HT-29 (cell line): ENCODE measurements at places on chromosomes 1 and 21. TPM values are rescaled to one million over a fixed set of nuclear protein-coding genes. Genes with fewer than 3 reads are reported as not detected.

FAM151A gene
- total RNA-seq = not detected in 2 replicates

KCNE2 gene
- total RNA-seq = 0.71 TPM in 1 of 2 replicates, not detected in the other

AVPR1B gene
- not detected in 2 replicates for total RNA-seq

S100A10 gene
- 279 and 305 TPM in 2 replicates for total RNA-seq

ZNF326 gene
- 4.4 and 6.8 TPM in 2 replicates for total RNA-seq

SPATA1 gene
- 1.0 and 1.3 TPM in 2 replicates for total RNA-seq

PRCC gene
- 61.1 and 61.2 TPM in 2 replicates for total RNA-seq

REN gene
- total RNA-seq = 10.7 and 15.6 TPM in 2 replicates

ADAMTSL4 gene
- not detected in 2 replicates for total RNA-seq

DNA sequence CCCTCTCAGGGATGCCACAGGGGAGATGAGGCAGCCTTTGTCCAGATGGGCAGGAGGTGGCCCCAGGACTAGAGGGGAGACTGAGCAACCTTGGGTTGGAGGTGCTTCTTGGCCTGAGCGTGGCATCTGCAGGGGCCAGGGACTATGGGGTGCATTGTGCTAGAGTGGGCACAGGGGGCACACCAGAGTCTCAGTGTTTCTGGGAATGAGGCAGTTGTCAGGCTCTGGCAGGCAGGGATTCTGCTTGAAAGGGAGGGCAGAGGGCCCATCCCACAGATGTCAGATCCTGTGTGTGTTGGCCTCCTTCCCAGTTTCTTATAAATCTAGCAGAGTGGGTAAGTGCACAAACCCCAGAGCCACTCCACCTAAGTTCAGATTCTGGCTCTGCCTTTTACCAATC lies 13.7 kb downstream of the LGR6 start:
- peak; percentile 31 for DNase-seq

GRCh38 chr1:19045898-19046880 lies 89.7 kb upstream of the IFFO2 start:
- no peak for DNase-seq

GRCh38 chr1:20318971-20319370 lies 28.3 kb downstream of the VWA5B1 start:
- no peak for DNase-seq

GRCh38 chr1:172951730-172952365 lies 98.9 kb downstream of the TNFSF18 start:
- DNase-seq = no peak

DNA sequence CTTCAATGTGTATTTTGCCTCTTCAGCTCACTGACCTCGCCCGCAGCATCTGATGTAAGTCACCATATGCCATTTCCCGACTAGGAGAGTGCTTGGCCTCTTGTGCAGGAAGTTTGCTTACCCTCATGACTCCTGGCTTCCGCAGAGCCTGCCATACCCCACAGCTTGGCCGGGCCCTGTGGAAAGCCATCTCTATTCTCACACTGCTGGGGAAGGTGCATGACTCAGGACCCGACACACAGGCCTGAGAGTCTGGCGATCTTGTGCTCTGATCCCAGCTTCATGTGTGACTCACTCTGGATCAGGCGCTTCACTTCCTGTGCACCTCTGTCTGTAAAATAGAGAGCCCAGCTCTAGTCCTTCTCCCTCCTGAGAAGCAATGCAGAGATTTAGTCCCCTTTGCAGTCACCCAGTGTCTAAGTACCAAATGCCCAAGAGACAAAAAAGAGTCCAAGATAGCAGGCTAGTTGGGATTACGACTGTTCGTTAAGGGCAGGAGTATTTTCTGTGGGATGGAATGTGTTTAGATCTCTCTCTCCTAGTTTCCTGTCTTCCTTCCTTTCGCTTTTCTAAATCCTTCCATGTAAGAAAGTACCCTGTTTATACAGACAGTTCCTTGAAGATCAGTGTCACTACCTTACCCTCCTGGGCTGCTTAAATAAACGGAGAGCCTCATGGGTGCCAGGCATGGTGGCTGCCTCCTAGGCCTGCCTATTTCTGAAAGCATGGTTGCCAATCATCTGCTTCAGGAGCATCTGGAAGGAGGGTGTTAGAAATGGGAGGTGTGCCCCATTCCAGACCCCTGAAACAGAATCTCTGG lies 62.8 kb upstream of the KIF26B start:
- DNase-seq = peak; percentile 63

- DNase-seq = no peak
These were observed 27.7 kb downstream of the PEA15 start for GRCh38 chr1:160232911-160233310.

GRCh38 chr1:204920511-204920910 lies 49.8 kb downstream of the NFASC start:
- no peak for DNase-seq
